NCI-H2081 treated with DMSO at 0.1 percent for 48 hours (cell line): ENCODE measurements at places on chromosomes 5 and 9.

DNA sequence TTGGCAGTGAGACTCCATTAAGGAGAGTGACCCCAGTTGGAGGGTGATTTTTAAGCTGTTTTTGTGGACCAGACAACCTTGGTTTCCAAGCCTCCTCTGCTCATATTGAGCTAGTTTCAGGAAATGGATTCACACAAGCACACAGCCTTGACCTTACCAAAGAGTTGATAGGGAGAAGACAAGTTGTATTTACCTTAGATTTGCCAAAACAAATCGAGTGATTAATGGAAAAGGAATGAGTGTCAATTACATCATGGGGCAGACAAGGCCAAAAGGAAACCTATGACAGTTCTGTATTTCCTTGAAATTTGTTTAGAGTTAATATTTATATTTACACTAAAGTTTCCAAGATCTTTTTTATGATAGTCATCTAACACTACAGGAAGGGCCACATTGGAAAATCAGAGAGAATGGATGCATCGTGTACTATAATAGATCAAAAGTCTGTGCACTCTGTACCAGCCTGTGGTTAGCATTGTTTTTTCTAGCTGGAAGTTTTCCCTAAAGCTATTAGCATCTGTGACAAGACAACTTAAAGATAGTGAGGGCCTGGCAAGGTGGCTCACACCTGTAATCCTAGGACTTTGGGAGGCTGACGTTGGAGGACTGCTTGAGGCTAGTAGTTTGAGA, 86.0 kb upstream of the FER start:
- DNase-seq, result no peak

DNA sequence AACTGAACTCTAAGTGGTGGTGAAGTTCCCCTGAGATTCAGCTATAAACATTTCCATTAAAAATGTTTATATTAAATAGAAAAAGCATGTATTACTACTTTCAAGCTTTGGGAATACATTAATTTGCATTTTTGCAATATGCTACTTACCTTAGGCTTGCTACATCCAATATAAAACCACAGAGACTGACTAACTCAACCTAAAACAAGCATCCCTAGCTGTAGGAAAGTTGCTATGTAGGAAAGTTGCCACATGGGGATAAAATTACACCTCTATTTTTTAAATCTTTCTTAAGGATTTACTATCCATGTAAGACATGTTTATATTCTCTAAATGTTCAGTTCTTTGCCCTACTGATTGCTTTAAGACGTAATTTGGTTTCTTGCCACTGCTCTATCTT, 12.8 kb downstream of the SCAMP1 start:
- no peak for DNase-seq

DNA sequence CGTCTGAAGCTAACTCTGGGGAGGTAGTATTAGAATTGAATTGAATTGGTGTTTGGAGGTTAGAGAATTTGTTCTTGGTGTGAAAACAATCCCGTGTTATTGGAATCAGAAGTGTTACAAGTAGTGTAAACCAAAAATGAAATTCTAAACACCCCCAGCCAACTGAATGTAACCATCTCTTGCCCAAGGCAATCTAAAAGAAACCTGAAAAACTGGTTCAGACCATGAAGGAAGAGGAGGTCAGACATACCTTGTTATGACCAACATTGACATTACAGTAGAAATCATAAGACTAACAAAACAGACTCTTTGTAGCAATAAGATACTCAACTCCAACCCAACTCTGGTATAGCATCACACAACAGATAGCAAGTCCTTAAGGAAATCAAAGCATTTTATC, 159.0 kb downstream of the TUSC1 start:
- no peak for DNase-seq

DNA sequence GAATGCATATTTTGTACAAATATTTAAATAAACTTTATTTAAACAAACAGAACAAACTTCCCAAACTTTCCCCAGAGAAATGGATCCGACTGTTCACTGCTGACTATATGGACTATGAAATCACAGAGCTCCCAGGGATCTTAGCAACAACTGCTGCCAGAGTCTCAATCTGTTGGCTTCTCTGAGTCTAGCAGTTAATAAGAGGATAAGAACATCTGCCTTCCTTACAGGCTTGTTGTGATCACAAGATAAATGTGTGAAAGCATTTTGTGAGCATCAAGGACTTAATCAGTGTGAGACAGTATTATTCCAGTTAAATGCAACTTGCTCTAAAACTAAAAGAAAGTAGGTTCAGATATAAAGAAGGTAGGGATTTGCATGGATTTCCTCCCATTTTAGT, 31.4 kb upstream of the MYOT start:
- no peak for DNase-seq

- no peak for DNase-seq
Measured at GRCh38 chr5:101067429-101067828, 164.3 kb upstream of the ST8SIA4 start.

GRCh38 chr5:173707392-173707791, 90.9 kb upstream of the BOD1 start:
- no peak for DNase-seq

GRCh38 chr9:74817816-74818215, 69.9 kb downstream of the TRPM6 start:
- no peak for DNase-seq
